ENCODE measurements at places on chromosomes 5 and 9.
A peak's percentile ranks its signal among the peaks of the same experiment; 100 is the strongest.

GRCh38 chr9:113992994-113993393 is 85.1 kb downstream of the AMBP start:
- DNase-seq: no peak

DNA sequence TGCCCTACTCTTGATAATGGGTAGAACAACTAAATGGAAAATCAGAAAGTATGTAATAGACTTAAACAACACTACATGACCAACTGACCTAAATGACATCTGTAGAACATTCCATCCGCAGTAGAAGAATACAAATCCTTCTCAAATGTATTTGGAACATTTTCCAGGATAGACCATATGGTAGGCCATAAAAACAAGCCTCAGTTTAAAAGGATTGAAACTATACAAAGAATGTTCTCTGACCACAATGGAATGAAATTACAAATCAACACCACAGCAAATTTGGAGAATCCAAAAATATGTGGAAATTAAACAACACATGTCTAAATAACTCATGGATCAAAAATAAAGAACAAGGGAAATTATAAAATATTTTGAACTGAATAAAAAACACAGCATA is 189.2 kb downstream of the NDUFS4 start:
- no peak for DNase-seq

DNA sequence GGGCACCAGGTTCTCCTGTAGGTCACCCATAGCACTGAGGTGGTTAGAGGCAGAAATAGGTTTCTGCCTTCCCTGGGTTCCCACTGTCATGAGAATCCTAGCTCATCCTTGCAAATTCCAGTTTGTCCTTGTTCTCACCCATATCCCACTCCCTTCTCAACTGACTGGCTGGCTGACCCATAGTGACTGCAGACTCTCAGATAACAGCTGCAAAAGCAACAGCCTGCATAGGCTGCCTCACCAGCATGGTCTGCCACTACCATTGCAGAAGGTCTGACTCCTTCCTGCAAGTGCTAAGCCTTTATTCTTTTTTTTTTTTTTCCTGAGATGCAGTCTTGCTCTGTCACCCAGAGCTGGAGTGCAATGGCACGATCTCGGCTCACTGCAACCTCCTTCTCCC is 194.0 kb downstream of the SEMA6A start:
- no peak for DNase-seq

GRCh38 chr5:74392711-74393351 is 247.7 kb downstream of the ENC1 start:
- DNase-seq: peak; percentile 34

DNA sequence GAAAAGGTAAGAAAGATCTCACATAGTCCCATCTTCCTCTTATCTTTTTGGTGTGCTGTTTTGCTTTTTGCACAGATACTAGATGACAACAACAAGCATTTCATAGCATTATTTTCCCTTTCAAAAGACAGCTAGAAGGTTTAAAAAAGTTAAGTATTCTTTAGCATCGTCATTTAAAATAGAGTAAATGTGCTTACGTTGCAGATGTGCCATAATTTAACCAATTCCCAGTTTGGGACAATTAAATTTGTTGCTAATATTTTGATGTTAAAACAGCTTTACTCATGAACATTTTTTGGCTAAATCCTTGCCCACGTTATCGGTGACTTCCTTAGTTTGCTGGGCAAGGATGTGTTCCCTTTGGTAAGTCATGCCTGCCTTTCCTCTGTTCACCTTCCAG is 41.6 kb downstream of the PTTG1 start:
- DNase-seq: no peak

DNA sequence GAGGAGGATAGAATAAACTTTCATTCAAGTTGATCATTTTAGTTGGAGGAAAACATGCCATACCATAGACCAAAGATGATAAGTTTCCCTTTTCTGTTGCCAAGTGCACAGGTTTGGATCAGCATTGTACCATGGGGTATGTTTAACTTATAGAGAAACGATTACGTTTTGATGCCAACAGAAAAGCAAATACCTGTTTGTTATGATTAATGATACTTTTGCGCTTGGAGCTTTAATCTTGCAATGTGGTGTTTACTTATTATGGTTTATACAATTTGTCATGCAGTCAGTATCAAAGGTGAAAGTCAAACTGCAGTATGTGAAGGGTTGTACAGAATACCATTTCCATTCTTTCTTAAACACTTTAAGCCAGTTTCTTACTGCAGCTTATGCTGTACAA is 13.2 kb upstream of the ARHGEF28 start:
- no peak for DNase-seq

DNA sequence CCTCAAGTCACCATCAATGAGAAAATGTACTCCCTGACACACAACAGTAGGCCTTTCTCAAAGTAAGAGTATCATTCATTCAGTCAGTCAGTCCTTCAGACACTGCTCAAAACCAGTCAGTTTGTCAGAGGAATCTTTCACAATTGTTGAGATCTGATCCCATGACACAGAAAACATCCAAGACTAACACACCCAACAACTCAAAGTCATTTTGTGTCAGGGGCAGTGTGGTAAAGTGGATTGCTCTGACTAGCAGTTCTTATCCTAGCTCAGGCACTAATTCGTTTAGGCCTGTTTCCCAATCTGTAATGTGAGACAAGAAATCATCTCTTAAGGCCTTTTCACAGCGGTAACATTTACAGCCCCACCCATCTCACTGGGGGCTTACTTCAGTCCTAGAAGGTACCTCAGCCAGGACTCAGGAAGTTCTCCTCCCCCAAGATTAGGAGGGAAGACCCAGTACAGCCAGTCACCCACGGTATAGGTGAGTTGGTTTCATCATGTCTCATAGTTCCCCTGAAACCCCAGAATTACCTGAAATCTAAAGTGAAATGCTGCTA is 31.9 kb downstream of the SH3TC2 start:
- no peak for DNase-seq

DNA sequence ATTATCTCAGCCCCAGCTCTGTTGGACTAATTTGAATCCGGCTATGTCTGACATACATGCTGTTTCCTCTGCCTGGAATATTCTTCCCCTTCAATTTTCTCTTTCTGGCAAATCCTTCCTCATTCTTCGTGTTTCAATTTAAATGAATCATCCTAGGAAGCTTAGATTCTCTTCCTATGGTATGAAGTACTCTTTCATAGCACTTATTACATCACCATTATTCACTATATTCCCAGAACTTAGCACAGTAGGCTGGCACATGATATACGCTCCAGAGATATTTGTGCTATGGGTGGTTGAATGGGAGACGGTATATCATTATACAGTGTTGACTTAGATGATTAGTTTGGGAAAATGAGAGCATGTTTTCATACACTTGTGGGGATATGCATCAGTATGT is 91.0 kb upstream of the JAK2 start:
- peak; percentile 34 for DNase-seq

DNA sequence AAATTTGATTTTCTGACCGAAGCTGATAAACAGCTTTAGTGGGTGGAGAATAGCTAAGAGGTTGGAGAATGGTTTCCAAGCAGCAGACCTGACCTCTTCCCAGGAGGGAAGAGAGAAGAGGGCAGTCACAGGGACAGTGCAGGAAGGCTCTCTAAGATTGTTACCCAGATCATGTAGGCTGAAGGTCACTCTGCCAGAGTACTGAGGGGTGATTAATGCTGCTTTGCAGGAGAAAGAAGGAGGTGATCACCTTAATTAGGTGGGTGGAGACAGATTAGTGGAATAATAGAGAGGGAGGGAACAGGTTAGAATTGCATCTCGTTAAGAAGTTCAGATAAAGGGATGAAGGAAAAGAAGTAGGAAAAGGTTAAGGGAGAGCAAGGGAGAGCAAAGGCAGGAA is 440.5 kb downstream of the BRINP1 start:
- no peak for DNase-seq

- DNase-seq: peak; percentile 14
Observed at GRCh38 chr5:115666023-115666422, 40.2 kb upstream of the TMED7 start.

DNA sequence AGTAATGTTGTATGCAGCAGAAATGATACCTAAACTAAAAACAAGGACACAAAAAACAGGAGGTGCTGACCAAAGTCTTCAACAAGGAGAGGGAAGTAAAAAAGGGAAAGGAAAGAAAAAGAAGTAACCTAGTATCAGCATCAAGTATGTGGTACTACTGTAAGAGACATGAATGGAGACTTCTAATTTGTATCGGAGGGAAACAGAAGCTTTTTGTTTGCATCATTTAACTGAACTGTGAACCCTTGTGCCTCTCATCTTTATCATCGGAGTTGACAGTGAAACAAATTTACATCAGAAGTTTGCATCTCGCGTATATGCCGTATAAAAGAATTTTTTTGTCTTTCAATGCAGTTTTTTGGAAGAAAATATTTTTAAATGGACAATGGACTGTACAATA is 6.3 kb downstream of the SRP19 start:
- no peak for DNase-seq

GRCh38 chr5:955886-956761 is 52.5 kb upstream of the NKD2 start:
- no peak for DNase-seq

DNA sequence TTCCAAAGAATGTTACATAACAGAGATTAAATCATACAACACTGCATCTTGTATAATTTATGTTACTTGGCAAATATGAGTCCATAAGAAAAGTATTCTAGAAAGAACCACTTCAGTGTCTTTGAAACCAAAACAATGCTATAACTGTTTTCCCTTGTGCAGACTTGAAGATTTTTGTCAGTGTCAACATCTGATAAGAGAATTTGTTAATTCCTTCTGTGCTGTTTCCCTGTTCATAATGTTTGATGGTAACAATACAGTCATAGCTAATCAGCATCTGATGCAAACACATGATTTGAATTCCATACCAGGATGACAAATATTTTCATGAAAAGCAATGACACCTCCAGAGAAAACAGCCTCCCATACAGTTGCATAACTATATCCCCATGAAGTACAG is 306.8 kb downstream of the SEMA5A start:
- DNase-seq: peak; percentile 31

DNA sequence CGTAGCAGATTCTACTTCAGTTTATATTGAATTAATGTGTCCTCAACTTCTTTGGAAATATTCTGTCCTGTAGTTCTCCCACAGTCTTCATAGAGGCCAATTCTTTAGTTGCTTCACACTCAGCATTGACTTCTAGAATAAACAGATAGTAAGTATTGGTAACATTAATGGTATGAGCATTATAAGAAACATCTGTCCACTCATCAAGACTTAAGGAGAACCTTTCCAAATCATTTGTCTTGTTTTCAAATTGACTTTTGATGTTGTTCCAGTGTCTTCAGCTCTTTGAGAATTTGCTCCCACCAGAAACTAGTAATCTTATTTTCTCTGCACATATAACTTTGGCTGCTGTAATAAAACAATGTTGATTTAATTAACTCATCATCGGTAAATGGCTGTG is 18.3 kb downstream of the RANBP17 start:
- DNase-seq: no peak

DNA sequence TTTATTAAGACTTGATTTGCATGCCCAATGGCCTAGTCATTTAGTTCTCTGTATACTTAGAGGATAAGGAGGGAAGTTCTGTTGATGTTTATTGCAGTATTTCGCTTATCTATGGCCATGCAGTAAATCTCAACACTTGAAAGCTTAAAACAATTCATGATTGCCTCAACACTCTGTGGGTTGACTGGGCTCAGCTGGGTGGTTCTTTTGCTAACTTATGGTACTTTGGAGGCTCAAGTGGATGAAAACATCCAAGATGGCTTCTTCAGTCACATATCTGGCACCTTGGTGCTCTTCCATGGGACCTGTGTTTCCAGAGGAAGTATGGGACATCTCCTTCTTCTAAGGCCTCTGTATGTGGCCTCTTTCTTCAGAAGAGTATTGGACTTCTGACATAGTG is 10.3 kb upstream of the ROR2 start:
- DNase-seq: no peak

DNA sequence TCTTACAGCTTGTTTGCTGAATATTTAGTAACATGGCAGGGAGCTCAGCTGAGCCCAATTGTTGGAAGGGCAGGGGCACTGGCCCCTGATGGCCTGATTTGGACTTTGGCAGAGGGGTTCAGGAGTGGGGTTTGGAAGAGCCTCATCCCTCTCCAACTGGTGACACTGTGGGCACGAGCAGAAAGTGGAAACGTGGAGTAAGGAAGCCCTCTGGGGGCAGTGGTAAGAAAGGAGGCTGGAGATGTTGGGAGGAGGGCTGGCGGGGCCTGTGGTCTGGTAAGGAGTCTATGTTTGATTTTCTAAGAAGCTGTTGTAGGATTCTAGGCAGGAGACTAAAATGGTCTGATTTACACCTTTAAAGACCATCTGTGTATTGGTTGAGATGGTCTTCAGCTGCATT is 208.9 kb downstream of the HSPA4 start:
- DNase-seq: no peak

DNA sequence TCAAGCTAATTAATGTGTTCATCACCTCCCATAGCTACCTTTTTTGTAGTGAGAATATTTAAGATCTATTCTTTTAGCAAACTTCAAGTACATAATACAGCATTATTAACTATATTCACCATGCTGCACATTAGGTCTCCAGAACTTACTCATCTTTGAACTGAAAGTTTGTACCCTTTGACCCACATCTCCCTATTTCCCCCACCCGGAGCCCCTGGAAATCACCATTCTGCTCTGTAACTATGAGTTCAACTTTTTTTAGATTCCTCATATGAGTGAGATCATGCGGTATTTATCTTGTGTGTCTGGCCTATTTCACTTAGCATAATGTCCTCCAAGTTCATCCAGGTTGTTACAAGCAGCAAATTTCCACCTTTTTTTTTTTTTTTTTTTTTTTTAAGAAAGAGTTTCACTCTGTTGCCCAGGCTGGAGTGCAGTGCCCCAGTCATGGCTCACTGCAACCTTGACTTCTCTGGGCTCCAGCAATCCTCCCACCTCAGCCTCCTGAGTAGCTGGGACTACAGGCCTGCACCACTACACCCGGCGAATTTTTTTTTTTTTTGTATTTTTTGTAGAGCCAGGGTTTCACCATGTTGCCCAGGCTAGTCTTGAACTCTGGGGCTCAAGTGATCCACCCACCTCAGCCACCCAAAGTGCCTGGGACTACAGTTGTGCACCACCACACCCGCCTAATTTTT is 100.4 kb upstream of the SAP30L start:
- DNase-seq: no peak

- no peak for DNase-seq
Observed at GRCh38 chr9:98370300-98370975, 115.0 kb upstream of the TBC1D2 start.

- no peak for DNase-seq
Observed at GRCh38 chr5:100821751-100822150, 81.3 kb downstream of the ST8SIA4 start.

DNA sequence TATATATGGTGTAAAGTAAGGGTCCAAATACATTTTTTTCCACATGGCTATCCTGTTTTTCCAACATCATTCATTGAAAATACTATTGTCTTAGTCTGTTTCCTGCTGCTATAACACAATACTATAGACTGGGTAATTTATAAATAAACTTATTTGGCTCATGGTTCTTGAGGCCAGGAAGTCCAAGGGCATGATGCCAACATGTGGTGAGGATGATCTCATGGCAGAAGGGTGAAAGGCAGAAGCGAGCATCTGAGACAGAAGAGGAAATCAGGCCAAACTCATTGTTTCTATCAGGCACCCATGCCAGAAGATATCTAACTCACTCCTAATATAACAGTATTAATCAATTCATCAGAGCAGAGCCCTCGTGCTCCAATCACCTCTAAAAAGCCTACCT is 42.6 kb downstream of the ANKRD55 start:
- peak; percentile 51 for DNase-seq

Data from brain microvascular endothelial cell (primary cell).